Right hindlimb (tissue), 1 donor: ENCODE measurements at places on chromosomes 2 and 18.
A peak's percentile ranks its signal among the peaks of the same experiment; 100 is the strongest.

GRCh38 chr18:63788447-63789096 is 13.4 kb downstream of the SERPINB7 start:
- DNase-seq: no peak

- no peak for DNase-seq
Observed at GRCh38 chr2:860259-860855, 90.3 kb upstream of the SNTG2 start.

GRCh38 chr2:101793277-101793969 is 95.9 kb downstream of the MAP4K4 start:
- DNase-seq: peak; percentile 67

GRCh38 chr18:48901145-48902022 is 49.4 kb downstream of the SMAD7 start:
- no peak for DNase-seq

GRCh38 chr2:188322569-188323551 is 31.2 kb downstream of the GULP1 start:
- DNase-seq: no peak

DNA sequence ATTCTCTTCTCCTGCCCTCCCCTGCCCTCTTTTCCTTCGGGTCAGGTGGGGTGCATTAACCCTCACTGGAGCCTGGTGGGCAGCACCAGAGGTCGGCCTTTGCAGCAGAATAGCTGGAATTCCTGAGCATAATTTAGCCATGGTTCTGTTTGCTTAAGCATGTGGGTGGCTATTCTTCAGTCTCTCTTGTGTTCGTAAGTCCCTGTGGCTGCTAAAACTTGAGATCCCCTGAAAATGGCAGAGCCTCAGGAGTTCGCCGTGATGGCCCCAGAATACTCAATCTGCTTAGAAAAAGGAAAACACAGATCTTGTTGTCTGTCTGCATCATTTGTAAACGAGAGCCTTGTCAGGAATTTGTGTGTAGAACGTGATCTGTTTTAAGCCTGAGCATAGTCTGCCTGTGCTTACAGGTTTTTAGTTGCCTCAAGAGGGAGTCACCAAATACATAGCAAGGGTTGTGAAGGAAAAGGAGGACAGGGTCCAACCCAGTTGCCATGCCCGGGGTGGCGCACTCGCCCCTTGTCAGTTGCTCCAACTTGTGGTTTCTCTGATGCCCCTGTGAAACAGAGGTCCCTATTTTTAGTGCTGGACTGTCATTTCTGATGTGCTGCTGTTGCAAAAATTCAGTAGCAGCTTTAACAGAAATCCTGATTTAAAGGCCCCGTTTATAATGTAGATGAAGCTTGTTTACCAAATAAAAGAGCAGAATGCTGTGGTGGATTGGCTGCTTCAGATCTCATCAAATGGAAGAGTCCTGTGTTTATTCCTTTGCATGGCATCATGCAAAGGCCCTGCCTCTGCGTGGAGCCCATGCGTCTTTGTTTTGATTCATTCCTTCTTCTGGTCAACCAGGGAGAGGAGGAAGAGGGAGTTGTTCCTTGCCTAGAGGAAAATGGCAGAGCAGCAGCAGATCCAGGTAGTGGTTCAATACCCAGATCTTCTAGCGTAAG is 74.8 kb downstream of the WDSUB1 start:
- DNase-seq: no peak

DNA sequence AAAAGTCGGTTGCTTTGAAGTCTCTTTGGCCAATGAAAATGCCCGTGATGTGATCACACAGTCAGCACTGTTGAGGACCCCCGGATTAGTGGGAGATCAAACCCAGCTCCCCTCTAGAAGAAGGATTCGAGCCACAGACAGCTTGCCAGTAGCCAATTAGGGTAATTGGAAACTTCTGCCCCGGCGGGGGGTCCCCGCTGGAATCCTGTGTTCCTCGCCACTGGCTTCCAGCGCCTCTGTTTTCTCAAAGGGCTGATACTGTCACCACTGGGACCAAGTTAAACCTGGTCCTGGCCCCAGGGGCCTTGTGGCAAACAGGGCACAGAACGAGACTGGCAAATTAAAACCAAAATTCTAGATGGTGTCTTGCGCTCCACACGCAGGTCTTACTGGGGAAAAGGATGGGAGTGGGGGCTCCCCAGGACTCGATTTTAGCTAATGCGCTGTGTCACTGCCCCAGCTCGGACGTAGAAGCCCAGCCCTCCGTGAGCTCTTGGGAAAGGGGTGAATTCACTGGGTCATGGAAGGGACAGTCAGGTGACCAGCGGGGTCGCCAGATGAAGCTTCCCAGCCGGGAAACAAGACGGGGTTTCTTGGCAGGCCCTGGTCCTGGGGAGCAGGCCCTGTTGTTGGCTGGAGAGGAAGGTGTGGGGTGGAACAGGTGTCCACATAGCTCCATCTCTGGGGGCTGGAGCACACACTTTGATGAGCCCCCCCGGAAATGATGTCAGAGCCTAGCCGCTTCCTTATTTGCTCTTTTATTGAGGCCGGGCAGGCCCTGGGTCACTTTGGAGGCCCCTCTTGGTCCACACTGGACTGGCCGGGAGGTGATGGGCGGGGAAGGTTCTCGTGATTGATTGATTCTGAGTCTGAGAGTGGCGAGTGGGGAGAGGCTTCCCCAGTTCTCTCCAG is 90.2 kb downstream of the SMAD7 start:
- DNase-seq: peak; percentile 19

- DNase-seq: no peak
Observed at GRCh38 chr18:75249672-75250470, 39.3 kb downstream of the TSHZ1 start.

DNA sequence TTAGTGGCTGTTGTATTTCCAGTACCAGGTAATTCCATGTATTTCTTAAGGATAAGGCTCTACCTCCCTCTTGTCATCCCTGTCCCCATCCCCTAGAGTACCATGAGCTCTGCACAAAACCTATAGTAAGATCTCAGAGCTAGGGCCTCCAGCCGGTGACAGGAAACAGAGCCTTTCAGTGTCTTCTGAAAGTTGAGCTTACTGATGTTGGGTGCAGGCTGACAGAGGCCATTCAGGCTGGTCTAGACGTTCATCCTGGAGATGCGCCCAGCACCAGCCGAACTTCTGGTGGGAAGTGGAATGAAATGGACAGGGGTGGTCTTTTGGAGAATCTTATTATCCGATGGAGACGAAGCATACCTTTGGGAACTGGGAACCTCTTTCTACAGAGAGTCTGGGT is 16.7 kb upstream of the LYPD6B start:
- DNase-seq: no peak

DNA sequence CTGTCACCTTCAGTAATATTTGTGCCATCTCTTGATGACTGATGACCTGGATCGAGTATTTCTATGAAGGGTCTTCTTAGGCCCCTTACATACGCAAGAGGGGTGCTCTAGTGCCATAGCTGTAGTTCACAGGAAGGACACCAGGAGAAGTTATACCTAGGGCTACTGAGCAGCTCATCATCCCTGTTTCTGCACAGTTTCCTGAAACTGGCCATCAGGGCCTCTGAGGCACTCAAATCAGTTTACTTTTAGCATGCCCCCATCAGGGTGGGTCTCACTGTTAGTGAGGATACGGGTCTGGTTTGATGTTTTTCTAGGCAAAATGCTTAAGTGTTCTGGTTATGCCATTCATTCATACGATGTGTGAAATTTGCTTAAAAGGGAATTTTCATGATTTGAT is 20.0 kb upstream of the FBLN7 start:
- DNase-seq: no peak

- no peak for DNase-seq
Observed at GRCh38 chr18:9135081-9135911, 1.3 kb upstream of the ANKRD12 start.

GRCh38 chr2:96875498-96876268 is 5.8 kb upstream of the SEMA4C start:
- peak; percentile 49 for DNase-seq

DNA sequence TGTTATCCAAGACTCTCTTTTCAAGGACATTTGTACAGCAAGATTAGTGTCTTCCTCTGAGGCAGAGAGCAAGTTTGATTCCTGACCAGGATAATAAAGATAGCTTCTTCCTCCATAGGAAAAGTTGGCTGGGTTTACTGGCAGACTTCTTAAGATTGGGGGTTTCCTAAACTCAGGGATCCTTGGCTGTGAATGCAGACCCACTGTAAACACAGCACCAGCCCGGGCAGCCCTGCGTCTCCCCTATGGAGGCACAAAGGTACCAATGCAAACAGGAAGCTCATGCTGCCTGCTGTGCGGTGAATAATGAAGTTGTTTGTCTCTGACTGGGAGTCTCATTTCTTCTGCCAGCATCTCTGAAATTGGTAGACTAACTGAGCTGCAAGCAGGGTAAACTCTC is 96.2 kb upstream of the ARHGAP28 start:
- DNase-seq: no peak

DNA sequence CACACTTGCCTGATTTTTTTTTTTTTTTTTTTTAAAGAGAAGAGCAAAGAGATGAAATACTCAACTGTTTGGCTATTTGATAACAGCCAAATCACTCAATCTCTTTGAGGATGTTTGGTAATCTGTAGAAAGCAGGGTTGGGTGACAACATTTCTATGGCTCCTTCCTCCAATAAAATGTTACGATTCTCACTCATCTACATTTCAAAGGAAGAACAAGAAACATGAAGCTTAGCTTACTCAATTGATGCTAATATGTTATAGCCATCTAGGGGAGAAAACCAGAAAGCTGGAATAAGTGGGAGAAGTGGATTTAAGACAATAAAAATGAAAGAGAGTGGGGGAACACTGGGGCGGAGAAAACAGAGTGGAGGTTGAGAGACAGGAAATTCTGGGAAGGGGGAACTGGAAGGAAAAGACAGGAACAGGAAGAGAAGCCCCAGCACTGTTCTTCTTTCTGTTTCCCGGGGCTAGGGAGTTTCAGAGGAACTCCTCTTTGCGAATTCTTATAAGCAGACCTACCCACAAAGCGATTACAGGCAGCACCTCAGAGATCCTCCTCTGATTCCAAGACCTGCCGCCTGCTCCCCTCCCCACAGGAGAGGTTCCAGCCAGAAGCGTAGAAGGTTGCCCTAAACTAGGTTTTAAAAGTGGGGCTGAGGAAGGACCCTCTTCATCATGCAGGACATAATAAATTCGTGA is 13.3 kb downstream of the ST3GAL5 start:
- DNase-seq: no peak

DNA sequence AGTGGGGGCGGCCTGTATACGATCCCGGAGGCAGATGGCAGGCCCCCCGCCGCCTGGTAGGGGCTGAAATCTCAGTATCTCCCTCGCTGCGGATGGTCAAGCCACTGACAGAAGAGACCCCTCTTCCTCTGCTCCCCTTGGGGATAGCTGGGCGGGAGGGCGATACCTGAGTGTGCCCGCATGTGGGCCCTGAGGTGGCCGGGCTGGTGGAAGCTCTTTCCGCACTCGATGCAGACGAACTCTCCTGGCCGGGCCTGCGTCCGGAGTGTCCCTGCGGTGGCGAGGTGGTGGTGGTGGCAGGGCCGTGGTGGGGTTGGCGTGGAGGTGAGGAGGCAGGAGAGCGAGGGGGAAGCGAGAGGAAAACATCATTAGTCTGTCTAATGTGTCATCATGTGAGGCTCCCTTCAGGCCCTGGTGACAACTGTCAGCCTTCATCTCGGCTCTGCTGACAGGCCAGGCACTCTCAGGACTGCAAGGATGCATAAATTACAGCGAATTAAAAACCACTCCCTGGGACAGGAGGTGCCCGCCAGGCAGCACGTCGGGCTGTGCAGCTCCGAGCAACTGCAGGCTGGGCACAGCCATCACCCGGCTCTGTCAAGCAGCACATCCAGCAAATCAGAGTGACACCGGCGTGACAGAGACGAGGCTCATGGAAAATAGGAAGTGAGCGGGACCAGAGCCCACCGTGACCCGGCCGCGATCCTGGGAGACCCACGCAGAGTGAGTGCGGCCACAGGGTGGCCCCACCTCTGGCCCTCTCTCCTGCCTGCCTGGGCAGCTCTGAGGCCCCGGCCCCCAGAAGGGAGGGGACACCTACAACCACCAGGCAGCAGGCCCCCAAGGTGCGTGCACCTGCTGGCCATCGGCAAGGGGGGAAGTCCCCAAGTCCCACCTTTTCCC is 123.5 kb downstream of the ZNF516 start:
- DNase-seq: no peak

DNA sequence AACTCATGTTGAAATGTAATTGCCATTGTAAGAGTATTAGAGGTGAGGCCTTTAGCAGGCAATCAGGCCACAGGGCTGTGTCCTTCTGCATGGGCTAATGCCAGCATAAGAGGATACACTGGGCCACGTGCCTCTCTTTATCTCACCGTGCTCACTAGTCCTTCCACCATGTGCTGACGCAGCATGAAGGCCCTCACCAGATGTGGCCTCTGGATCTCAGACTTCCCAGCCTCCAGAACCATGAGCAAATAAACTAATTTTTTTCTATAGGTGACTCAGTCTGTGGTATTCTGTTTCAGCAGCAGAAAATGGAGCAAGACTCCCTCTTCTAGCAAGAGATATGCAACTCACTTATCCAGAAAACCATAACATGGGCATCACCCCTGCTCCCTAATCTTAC is 149.7 kb upstream of the ZNF236 start:
- DNase-seq: no peak

GRCh38 chr2:104858006-104858978 is 4.4 kb downstream of the POU3F3 start:
- DNase-seq: no peak

DNA sequence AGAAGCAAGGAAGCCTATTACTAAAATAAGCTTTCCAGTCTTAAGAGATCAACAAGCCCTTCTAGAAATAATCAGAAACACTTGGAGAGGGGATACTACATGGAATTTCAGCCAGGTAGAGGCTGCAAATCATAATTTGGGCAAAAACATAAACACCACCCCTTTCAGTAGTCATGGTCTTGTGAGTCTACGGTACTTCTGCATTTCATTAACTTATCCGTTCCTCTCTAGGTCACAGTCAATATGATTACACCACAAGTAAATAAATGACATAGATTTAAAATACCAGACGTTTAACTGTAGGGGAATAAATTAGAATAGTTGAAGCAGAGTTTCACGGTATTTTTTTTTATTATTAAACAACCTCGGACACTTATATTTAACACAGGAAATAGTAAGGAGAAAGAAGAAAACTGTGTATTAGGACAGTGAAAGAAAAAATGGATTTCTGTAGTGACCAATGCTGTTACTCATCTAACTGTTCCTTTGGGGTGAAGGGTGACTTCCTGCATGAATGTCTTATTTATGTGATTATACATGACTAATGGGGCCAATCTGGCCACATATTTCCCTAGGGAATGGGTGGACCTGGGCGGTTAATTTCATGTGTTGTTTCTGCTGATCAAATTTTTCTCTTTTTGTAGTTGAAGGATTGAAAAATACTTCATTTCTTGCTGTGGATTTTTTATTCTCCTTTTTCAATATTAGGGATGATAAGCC is 456.6 kb upstream of the UBE2E3 start:
- DNase-seq: no peak

DNA sequence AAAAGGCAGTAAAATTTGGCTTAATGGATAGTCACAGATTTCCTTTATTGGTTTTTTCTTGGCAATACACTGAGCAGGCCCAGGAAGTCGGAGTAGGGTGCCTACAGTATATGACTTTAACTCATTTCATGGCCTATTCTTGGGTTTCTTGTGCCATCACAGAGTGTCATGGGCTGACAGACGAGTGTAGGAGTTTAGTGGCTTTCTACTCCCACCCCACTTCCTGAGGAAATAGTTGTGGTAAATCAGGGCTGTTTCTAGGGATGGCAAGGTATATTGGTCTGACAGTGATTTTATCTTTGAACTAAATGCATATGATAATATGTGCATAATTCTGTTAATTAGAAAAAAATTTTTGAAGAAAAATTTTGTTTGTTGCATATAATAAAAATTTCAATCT is 100.1 kb downstream of the PLCL1 start:
- no peak for DNase-seq
